Type B pancreatic cell (in vitro differentiated cells): ENCODE measurements at places on chromosomes 3 and 15.

- DNase-seq, result no peak
Measured at GRCh38 chr3:140898340-140899180, 43.1 kb upstream of the SLC25A36 start.

DNA sequence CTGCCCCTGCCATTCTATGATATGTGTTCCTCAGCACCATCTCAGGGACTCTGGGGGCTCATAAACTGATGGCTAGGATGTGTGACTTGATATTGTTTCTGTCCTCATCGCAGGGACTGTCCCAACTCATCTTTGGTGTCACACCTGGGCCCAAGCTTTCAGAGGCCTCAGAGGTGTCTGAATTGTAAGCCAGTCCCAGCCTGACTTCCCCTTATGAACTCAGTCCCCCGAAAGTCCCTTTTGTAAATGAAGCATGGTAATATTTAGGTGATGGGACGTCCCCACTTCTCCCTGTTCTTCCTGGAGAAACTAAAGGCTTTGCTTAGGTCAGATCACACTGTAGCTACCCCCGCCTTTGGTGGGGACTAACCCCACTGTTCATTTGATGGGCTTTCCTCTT, 142.4 kb upstream of the TLE3 start:
- DNase-seq, result no peak

DNA sequence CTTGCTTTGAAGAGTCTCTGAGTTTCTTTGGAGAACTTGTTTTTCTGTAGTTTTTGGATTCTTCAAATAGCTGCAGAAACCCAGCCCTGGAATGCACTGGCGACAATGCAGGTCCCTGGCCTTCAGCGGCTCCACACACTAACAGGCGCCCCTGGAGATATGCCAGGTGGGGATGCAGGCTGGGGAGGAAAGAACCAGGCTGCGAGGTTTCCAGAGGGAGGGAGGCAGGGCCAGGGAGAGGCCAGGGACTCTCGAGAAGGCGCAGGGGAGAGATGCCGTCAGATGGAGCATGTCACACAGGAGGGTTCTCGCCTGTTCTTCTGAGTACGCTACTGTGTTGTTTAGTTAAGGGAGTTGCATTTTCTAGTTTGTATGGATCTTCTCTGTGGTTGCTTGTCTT, 283.1 kb downstream of the GABRG3 start:
- no peak for DNase-seq

GRCh38 chr3:86793786-86794185, 197.2 kb downstream of the VGLL3 start:
- no peak for DNase-seq

DNA sequence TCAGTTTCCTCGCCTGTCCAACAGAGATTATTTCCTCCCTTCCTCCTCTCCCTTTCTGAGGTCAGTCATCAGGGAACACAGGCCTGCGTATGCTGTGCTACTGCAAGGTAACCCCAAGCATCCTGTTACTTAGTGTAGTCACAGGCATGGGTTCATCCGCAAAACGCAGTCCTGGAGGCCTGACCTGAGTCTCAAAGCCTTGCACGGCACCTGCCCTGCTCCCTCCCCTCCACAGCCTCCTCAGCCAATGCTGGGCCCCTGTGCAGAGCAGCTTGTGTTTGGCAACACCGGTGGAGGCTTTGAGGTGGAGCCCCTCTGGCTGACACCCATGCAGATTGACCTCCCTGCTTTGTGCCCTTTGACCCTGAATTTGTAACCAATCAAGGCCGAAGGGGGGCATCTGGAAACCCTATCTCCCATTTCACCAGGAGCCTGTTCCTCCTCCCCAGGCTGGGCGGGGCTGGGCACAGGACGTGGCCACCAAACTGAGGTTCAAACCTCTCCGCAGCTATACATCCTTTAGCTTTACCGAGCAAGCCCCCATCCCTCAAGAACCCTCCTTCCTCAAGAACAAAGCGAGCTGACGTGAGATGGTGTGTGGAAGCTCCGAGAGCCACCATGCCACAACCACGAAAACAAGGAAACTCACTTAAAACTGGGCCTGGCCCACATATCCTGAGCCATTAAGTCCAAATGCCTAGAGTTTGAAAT, 21.5 kb downstream of the TKT start:
- DNase-seq, result no peak

GRCh38 chr3:194032828-194033435, 103.0 kb upstream of the HES1 start:
- no peak for DNase-seq

DNA sequence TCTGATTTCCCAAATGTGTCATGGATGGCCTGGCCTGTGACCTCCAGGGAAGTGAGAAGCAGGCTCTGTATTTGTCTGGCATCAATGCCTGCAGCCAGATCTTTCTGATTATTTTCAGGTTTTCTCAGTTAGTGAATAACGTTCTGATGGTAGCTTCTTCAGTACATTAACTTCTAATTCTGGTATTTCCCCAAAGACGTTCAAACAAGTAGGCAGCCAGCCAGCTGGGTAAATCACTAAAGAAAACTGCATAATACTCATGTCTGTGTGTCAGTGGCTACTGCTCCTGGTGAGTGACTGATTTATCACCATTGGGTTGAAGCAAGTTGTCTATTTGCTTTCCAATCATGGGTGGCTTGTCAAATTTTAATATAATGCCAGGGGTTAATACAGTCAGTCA, 162.6 kb upstream of the PFN2 start:
- no peak for DNase-seq

- DNase-seq, result no peak
Measured at GRCh38 chr3:184466413-184466960, 86.6 kb downstream of the CHRD start.

DNA sequence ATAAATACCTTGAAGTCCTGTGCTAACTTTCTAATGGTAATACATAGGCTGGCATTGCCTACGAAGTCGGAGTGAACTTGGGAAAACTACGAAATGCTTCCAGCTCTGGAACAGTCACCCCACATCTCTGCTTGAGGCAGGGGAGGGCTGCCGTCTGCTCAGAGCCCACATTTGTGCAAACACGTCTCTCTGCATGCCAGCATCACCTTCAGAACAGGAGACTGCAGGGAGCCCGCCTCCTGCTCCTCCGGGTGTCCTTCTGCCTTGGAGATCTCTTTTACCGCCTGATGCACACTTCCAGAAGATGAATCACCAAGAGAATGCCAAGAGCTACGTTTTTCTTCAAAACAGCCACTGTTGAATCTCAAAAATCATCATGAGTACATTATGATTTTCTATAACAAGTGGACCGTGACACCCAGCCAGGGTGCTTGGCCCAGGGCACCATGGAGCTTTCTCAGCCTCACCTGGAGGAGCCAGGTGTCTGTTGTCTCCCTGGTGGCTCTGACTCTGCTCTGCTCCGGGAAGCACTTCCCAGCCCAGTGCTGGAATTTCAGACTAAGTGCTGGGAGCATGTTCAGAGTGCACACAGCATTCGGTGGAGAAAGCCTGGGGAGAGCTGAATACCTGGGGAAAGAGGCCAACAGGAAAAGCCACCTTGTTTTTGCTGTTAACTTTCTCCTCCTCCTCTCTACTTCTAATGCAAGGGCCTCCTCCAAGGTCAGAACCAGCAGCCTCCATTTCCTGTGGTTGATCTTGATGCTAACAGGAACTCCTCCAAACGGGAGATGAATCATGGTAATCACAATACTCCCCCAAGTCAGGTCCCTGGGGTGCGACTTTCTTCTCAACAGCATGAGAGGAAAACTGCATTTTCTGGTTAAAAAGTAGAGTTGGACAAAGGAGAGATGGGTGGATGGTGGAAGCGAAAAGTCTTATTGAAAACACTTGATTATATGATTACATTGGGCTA, 467.7 kb downstream of the GABRG3 start:
- no peak for DNase-seq

- no peak for DNase-seq
Measured at GRCh38 chr3:156291272-156292123, 171.1 kb downstream of the KCNAB1 start.

DNA sequence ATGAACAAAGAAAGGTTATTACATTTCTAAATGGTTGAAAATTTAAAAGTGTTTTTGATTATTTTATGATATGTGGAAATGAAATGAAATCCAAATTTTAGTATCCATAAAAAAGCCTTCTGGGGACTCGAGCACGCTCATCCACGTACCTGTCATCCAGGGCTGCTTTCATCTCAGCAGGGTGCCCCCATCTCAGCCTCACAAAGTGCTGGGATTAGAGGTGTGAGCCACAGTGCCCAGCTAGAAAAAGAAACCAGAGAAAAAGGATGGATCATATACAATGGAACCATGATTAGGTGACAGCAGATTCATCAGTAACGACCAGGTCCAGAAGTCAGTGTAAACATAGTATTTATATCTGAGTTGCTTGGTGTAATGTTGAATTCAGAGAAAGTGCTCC, 49.7 kb downstream of the STARD5 start:
- no peak for DNase-seq

DNA sequence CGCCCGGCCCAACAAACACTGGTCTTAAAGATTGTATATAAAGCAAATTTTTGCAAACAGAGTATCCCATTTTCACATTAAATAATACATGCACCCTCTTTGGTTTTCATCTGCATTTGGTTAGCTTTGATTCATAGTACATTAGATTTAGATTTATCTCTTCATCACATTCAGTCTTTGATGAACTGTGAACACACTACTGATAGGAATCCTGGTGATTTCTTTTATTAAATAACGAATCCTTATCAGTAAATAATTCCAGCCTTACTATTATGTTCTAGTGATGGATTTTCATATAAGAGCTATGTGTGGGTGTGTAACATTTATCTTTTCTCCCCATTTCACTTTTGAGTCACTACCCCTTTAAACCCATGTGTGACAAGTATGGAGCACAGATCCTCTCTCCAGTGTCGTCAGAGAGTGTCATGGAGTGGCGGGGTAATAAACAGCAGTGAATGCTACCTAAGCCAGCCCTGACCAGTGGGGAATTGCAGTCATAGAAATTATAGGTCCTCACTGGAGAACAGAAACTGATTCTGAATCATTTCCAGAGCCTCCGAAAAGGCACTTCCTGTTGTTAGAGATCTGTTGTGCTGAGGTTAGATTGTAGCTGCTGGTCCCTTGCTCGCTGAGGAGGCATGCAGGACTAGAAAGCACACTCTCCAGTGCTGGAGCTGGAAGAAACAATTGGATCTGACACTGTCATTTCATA, 22.0 kb downstream of the SLC7A14 start:
- no peak for DNase-seq

GRCh38 chr3:176469694-176470205, 727.5 kb downstream of the TBL1XR1 start:
- DNase-seq, result no peak

DNA sequence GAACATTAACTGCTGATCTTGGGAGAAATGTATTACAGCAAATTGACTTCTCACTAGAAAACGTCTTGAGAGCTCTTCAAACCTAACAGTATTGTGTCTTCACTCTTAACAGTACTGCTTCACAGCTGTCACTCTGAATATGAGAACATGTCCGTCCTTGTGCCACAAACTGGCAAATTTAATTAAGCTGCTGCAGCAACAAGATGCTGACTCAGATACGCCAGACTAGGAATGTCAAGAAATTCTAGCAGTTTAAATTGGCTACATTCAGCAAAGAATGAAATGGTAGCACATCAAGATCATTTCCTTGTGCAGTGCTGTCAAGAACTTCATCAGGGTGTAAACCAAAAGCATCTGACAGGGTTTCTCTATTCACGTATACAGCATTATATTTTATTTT, 7.6 kb downstream of the ICE2 start:
- DNase-seq, result no peak

- DNase-seq, result no peak
Measured at GRCh38 chr3:123080864-123081562, 14.2 kb downstream of the PDIA5 start.

GRCh38 chr3:176431038-176431418, 766.3 kb downstream of the TBL1XR1 start:
- no peak for DNase-seq
